ENCODE measurements at places on chromosomes 2 and 18. TPM values are rescaled to one million over a fixed set of nuclear protein-coding genes. Genes with fewer than 3 reads are reported as not detected.

- H3K36me3 ChIP-seq, result no peaks in the 10 kb centered on the region
- no peak overlapping the region for H3K4me3 ChIP-seq
- H3K27me3 ChIP-seq, result peaks cover 9% of the 10 kb centered on the region
- H3K4me1 ChIP-seq, result no peaks in the 10 kb centered on the region
- no peak overlapping the region for H3K27ac ChIP-seq
These were observed 50.9 kb upstream of the AFF3 start for GRCh38 chr2:100193291-100193710.

GRCh38 chr2:136129601-136130000 is 11.7 kb upstream of the CXCR4 start:
- no peaks in the 10 kb centered on the region for H3K36me3 ChIP-seq
- peak; percentile 36 for DNase-seq
- H3K27me3 ChIP-seq, result peaks cover 3% of the 10 kb centered on the region
- peak overlapping the region; percentile 81 for H3K27ac ChIP-seq

DNA sequence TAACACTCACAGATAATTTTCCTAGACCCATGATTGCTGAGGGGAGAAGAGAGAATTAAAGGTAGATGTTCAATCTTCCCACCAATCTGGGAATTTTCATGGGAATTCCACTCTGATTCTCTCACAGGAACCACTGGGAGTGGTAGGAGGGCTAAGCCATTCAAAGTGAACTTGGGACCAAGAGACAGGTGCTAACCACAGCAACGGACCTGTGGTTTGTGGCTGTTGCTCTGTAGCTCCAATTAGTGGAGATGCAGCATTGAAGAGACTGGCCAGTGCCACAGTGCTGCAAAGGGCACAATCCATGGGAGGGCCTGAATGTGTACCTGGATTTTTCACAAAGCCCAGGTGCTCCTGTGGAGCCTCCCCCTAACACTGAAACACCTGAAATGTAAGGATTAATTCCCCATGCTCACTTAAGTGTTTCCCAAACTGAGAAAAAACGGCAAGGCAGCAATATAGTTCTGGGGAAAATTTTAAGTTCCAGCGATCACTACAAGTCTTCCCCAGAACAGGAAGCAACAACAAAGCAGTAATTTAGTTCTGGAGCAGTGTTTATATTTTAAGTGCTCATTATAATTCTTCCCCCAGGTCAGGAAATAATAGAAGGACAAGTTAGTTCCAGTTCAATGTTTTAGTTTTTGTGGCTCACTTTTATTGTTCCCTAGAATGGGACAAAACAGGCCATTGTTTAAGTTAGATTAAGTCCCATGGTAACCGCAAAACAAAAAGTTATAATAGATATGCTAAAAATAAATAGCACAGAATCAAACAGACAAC is 1045.8 kb downstream of the CNTNAP5 start:
- H3K27me3 ChIP-seq, result no peaks in the 10 kb centered on the region
- no peaks in the 10 kb centered on the region for H3K4me1 ChIP-seq
- no peak overlapping the region for H3K4me3 ChIP-seq
- H3K27ac ChIP-seq, result no peak overlapping the region

GRCh38 chr2:56266761-56267414 is 83.1 kb downstream of the CCDC85A start:
- no peaks in the 10 kb centered on the region for H3K4me1 ChIP-seq
- H3K27me3 ChIP-seq, result no peaks in the 10 kb centered on the region
- H3K4me3 ChIP-seq, result no peak overlapping the region
- no peak overlapping the region for H3K27ac ChIP-seq

Gene CPS1
- total RNA-seq, result 1.7 TPM

Gene DOCK10
- 134 TPM for total RNA-seq

Gene KCMF1
- total RNA-seq, result 90.5 TPM

All from activated CD4-positive, alpha-beta memory T cell treated with anti-CD3 and anti-CD28 coated beads for 36 hours (primary cell).